ENCODE measurements at places on chromosomes 12 and 14.

DNA sequence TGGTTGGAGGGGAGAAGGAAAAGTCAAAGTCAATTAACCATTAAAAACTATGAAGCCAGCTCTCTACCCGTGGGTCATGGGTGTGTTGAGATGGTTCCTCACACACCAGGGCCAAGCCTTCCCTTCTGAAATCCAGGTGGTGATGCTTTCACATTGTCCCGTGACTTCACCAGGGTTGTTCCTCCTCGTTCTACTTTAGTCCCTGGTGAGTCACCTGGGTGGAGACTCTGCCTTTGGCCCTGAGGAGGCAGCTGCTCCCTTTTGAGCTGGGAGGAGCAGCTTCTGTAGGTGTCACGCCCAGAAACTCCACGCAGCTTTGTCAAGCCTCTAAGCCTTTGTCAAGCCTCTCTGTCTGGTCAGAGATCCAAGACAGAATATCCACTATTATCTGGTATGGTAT, 348.3 kb downstream of the BMP4 start:
- no peak for DNase-seq

- no peak for DNase-seq
Observed at GRCh38 chr12:6056406-6057240, 67.8 kb downstream of the VWF start.

DNA sequence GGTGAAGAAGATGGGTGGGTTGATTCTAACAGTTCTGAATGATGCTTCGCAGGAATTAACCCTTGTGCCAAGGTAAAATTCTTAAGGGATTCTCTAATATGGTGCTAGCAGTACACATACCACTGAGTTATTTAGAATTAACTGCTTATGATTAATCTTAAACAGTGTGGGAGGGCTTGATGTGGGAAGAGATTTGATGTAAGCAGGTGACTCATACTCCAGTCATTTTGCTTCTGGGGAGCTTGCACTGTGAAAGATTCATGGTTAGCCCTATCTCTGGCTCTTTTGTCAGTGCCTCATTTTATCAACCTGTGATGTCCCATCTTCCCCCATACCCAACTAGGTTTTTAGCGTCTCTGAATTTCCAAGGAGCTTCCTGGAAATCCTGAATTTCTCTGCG, 83.8 kb downstream of the NRXN3 start:
- no peak for DNase-seq

GRCh38 chr12:129169928-129170327, 316.6 kb downstream of the GLT1D1 start:
- DNase-seq, result no peak

- no peak for DNase-seq
Observed at GRCh38 chr12:31000751-31001150, 72.9 kb upstream of the DDX11 start.

DNA sequence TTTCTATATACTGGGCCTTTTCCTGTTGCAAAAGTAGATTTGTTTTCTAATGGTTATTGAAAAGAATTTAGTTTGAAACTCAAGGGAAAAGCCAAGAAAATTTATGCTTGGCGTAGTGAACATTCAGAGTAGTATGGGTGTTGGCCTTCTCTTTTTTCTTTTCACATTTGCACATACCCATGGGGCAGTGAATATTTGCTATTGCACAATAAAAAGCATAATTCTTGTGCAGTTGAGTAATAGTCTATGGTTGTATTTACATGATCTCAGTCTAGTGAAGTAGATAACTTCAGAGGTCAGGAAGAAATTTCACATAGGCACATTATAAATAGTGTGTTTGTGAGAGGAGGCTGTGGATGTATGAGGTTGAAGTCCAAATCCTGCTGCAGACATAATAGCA, 158.1 kb downstream of the FLRT2 start:
- DNase-seq, result no peak

DNA sequence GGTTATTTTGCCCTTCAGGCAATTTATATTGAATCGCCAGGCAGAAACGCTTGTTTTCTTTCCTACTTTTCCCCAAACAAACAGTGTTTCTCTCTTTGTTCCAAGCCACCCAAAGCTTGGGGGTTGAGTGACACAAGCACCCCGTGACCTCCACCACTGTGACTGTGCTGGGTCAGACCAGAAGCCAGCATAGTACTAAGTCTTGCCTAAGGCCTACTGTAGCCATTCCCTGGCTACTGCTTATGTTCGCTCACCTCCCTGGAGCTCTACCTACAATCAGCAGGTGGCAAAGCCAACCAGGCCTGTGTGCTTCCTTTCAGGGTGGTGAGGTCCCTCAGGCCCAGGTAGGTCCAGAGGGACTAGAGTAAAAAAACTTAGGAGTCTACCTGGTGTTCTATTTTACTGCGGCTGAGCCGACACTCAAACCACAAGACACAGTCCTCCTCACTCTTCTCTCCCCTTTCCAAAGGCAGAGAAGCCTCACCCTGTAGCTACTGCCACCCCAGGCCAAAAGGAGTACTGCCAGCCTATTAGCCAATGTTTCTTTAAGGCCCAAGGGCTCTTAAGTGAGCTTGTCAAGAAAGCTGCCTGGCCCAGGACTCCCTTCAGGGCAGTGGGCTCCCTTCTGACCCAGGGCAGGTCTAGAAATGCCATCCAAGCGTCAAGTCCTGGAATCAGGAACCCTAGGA, 411.8 kb upstream of the MIS18BP1 start:
- no peak for DNase-seq

DNA sequence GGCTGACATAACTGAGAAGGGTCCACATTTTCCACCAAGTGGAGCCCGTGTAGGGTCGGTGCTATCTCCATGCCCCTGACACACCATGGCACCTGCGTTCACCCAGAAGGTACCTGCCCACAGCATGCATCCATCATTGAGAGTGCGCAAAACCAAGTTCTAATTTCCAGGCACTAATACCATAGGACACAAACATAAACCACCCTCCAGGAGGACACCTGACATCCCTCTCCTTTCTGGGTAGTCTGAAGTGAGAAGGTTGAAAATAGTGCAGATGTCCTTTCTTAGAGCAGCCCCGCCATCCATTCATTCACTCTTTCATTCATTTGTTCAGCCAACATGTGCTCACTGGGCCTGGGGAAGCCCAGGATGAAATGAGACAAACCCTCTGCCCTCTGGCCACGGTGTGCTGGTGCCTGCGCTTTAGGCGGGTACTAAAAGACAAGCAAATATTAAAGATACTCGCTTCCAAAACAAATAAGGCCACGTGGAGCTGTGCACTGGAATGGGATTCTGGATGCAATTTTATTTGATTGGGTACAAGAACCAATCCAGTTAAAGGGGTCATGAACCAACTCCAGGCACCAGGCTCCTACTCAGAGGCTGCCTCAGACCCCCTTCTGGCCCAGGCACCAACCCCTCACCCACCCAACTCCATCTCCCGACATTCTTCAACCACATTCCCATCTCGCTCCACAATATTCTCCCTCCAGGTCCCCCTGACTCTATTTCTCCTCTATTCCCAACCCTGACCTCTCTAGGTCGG, 1.2 kb downstream of the TTC7B start:
- no peak for DNase-seq

- DNase-seq, result no peak
Observed at GRCh38 chr12:92312463-92312964, 166.9 kb upstream of the BTG1 start.

DNA sequence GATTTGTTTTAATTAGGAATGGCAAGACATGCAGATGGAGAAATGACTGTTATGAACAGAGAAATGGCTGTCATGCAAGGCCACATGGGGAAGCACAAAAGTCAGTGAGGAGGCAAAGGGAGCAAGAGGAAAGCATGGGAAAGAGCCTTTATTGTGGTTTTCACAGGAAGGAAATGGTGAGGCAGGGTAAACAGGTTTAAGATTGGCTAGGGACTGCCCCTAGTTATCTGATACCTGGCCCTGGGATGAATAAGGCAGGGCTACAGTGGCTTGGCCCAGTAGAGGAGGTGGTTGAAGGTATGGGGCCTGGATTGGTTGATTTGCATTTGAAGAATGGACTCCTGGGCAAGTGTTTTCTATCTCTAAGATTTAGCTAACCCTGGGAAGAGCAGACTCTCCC, 168.7 kb upstream of the CNOT2 start:
- DNase-seq, result no peak

DNA sequence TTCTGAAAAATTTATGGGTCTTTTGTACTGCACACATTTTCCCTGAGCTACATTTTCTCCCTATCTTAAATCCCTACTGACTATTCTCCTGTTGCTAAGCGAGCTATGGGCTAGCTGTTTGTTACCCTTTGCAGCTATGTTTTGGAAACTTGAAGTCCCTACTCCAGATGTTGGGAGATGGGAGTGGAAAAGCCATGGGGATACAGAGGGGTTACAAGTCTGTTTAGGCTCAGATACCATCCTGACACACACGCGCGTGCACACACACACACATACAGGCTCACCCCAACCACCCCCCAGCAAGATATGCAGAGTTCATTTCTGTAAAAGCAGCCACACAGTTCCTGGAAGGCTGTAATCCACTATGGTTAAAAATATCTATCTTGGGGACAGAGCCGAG, 15.8 kb downstream of the ATP5MC2 start:
- no peak for DNase-seq

DNA sequence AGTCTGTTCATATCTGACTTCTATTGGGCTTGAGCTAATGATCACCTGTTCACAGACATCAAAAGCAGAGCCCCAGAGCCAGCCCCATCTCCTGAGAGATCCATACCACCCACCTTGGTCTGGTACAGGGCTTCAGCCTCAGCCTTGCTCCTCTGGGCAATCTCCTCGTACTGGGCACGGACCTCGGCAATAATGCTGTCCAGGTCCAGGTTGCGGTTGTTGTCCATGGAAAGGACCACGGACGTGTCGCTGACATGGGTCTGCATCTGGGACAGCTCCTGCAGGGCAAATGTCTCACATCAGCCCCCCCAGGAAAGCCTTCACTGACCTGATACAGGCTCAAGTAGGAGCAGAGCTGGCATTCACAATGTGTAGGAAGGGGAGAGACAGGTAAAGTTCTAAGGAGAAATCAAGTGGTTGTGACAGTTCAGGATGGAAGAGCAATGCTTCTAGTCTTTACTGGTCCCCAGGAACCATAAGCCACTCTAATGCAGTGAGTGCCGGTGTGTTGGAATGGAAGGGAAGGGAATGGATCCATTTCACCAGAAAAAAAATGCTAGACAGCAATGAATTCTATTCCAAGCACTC, 5.2 kb downstream of the KRT4 start:
- no peak for DNase-seq

GRCh38 chr14:56081139-56081538, 37.1 kb upstream of the PELI2 start:
- DNase-seq, result no peak

DNA sequence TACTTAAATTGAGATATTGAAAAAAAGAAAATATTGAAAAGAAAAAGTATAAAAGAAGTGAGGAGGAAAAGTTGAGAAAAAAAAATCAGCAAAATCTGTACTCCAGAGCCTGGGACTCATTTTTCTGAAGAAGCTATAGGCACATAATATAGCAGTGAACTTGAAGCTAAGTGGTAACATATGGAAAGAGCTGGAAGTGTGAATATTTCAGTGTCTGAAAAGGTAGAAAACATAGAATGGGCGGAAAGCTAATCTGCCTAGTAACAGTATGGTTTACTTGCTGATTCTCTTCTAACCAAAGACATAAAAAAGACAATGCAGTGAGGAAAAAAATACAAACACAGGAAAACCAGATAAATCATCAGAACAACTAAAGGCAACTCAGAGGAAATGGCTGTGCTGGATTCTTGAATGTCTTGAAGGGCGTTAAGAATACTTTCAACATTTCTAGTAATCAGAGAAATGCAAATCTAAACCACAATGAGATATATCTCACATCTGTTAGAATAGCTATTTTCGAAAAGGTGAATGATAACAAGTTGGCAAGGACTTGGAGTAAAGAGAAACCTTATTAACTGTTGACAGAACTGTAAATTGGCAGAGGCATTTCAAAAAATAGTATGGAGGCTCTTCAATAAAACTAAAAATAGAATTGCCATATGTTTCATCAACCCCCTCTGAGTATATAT, 784.6 kb downstream of the LRFN5 start:
- DNase-seq, result no peak

DNA sequence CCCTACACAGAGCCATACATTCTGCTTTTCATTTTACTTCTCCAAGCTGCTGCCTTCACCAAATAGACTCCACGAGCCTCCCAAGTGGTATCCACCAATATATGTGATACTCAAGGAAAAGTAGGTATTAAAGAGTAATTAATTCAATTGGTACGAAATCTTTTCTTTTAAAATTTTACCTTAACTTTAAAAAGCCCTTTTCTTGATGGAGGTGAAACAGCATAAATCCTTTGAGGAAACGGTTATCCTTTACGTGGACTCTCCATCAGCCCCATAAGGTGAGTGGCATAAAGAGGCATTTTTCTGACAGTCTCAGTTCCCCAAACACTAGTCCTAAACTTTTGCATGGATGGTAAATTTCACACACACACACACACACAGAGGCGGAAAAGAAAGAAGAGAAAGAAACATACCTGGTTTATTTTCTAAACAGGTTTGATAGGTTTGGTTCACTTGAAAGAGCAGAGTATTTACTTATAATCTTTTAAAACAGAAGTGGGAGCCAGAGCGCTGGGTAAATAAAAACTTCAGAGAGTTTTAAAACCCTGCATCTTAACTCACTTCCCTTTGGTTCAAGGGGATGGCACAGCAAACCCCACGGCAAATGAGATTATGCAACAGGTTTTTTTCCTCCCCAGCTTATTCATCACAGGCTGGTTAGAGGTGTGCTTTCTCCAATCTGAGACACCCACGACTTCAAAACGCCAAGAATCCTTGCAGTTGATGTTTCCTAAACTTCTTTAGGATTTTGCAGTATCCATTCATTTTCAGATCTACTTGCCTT, 1.9 kb downstream of the DUSP16 start:
- peak; percentile 54 for DNase-seq

DNA sequence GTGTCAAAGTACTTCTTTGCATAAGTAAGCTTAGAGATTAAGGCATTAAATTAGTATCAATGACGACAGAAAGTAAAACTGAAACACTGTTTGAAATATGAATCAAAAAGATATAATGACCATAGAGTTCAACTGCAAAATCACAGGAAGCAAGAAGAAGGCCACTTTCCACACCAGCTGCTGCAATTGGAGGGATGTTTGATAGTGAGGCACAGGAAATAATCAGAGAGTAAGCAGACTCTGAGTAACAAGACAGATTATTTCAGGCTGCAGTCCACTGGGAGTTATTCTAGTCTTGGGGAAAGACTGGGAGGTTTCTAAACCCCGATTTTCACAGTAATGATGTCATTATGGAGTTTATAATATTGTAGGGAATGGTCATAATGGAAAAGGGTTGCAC, 12.9 kb downstream of the MDGA2 start:
- no peak for DNase-seq

- no peak for DNase-seq
Observed at GRCh38 chr14:75254901-75255584, 23.6 kb upstream of the FOS start.

Measured in activated CD4-positive, alpha-beta T cell treated with anti-CD3 and anti-CD28 coated beads, Interleukin-2, amount 50 U/mL, for 1 hour (primary cell).